Eye (tissue), 1 donor: ENCODE measurements at places on chromosomes 13 and 19.

GRCh38 chr13:113106711-113107351 lies 1.2 kb downstream of the F7 start:
- DNase-seq: no peak

DNA sequence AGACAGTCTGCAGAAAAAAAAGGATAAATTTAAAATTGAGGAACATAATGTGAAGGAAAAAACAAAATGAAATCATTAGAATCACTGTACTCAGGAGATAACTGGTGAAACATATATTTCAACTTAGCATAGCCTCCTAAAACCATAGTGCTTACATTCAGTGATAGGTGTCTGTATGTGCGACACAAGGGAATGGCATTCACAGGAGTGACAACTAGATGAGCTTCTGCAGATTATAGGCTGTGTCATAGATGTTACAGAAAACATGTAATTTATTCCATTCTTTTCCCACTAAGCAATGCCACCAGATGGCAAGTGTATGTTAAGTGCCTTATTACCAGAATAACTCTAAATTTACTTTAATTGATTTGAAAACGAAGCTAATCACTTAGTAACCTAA lies 960.0 kb upstream of the PCDH20 start:
- DNase-seq: no peak

DNA sequence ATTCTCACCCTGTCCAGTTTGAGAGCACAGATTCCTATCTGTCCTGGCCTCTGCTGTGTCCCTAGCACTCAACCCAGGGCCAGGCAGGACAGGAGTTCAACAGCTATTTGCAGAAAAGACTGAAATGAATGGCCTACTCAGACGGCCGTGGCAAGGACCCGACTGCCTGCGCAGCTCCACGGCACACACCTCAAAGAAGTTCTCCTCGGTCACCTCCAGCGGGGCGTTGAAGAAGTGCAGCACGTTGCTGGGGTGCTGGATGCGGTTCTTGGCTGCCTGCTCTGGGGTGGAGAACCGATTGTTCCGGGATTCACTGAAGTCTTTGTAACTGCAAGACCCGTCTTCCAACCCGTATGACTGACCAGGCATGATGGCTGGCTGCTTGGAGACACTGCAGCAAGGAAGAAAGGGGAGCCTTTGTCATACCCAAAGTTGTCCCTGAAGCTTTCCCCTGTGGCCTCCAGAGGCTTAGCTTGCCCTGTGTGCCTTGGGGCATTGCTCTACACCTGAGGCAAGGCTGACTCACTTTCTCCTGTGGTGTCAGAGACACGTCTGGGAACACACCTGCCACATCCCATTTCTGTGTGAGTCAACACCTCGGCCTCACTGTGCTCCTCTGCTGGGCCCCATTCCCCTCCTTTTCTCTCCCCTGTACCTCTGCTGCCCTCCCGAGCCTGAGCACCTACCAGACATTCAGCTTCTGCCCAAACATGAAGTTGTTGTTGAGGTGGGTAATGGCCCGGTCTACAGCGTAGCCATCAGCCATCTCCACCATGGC lies 6.8 kb upstream of the ECH1 start:
- DNase-seq: no peak

- no peak for DNase-seq
These were observed 111.0 kb downstream of the B3GLCT start for GRCh38 chr13:31310786-31311185.

GRCh38 chr13:95035311-95036109 lies 265.7 kb downstream of the ABCC4 start:
- DNase-seq: peak; percentile 45

DNA sequence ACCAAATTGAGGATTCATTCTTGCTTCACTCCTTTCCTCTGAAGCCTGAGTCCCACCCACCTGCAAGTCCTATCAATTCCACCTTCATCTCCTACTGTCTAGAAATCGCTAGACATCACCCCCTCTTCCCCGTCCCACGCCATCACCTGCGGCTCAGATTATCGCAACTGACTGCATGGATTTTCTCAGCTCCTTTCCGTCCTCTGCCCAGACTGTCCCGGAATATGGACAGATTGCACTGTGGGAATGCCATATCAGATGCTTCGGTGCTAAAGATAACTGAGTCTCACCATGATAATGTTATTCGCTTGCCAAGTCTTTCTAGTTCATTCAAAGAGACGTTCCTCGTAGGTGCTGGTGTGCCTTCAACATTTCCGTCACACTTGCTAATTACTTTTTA lies 66.4 kb upstream of the USP29 start:
- no peak for DNase-seq

- no peak for DNase-seq
These were observed 21.0 kb downstream of the UBAC2 start for GRCh38 chr13:99221567-99222239.

DNA sequence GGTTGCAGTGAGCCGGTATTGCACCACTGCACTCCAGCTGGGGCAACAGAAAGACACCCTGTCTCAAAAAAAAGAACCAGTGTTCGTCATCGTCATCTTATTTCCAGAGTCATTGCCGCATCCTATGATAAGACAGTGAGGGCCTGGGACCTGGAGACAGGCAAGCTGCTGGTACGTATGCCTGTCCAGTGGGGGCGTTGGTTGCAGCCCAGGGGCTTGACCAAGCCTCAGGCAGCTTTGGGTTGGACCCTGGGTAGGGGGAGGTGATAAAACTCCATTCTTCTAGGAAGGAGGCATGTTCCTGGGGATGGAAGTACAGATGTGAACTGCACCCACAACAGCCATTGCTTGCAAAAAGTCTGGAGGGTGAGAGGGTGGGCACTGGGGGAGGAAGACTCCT lies 15.6 kb downstream of the WDR88 start:
- no peak for DNase-seq

- peak; percentile 95 for DNase-seq
These were observed 2.9 kb downstream of the WDR83 start for GRCh38 chr19:12669270-12670158.

DNA sequence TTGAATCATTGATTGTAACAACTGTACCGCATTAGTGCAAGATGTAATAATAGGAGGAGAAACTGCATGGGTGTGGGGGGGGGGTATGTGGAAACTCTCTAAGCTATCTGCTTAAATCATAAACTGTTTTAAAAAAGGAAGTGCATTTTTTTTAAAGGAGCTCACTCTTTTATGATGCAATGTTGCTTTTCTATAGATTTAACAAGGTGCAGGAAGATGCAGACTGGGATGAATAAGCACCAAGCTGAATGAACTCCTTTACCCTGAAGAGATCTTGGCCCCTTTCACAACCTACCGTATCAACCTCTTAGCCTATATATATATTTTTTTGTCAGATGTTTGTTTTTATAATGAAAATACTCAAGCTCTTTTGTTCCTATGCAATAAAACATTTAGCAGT lies 95.9 kb downstream of the AKAP11 start:
- no peak for DNase-seq

DNA sequence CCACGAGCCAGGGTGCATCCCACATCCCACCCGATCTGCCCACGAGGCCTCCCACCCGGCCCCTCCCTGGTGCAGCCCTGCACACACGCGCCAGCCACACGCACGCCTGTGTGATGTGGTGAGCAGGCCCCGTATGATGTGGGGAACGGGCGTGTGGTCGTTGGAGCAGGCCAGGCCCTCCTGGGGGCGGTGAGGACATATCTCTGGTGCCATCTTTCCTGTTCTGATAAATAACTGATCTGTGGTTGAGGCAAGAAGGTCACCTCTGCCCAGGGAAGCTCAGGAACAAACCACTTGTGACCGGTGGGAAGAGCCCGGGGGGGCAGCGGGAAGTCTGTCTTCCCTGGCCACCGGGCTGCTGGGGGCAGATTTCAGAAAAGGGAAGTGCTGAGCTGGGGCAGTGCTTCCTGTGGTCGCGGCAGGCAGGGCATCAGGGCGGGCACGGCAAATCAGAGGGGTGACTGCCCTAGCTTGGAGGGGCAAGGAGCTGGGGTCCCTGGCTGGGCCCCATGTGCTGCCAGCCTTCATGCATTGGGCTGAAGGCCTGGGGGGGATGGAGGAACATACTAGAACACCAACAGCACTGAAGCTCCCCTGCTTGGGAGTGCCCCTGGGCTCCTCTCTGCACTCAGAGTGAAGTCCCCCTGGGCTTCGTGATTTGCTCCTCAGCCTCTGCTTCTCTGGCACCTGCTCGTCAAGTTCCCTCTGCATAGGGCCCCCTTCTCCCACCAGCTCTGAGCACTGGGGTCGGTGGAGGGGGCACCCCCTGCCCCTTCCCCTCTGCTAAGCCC lies 35.2 kb upstream of the SLC7A10 start:
- no peak for DNase-seq

DNA sequence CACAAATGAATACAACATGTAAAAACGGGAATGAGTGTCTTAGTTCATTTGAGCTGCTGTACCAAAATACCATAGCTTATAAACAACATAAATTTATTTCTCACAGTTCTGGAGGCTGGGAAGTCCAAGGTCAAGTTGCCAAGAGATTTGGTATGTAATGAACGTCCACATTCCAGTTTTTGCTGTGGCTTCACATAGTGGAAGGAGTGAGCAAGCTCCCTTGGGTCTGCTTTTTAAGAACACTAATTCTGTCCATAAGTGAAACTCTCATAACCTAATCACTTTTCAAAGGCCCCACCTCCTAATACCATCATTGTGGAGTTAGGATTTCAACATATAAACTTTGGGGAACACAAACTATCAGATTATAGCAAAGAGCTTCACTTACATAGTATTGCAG lies 1189.6 kb downstream of the PCDH9 start:
- no peak for DNase-seq

- DNase-seq: no peak
These were observed 81.4 kb upstream of the ZNF98 start for GRCh38 chr19:22503524-22503923.

GRCh38 chr19:29766100-29766499 lies 45.7 kb upstream of the CCNE1 start:
- no peak for DNase-seq

DNA sequence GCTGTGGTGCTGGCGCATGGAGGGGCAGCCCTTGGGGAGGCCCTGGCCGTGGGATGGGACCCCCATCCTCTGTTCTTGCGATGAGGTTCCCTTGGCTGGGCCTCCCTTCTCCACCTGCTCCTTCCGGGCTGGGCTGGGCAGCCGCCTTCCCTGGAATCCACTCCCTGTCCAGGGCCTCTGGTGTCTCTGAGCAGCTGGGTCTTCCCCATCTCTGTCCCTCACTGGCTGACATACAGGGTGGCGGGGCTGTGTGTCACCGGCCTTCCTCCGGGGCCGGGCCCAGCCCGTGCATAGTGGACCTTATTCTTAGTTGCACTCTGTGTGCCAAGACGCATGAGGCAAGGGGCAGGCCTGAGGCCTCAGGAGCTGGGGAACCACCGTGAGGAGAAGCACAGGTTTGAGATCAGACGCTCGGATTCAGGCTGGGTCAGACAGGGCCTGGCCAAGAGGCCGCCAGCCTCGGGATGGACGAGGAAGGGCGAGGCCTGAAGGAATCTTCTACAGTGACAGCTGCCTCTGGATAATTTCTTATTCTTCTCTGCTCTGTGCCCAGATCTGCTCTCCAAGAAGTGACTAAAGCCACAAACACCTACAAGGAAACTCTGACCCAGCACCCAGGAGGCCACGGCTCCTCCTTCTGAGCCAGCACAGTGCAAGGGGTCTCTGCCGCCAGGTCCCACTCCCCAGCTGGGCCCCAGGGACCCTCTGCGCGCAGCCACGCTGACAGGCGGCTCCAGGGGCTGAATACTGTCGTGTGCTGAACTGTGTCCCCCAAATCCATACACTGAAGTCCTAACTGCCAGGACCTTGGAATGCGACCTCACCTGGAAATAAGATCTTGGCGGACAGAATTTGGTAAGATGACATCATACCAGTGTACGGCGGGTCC lies 11.0 kb downstream of the SGTA start:
- DNase-seq: no peak

DNA sequence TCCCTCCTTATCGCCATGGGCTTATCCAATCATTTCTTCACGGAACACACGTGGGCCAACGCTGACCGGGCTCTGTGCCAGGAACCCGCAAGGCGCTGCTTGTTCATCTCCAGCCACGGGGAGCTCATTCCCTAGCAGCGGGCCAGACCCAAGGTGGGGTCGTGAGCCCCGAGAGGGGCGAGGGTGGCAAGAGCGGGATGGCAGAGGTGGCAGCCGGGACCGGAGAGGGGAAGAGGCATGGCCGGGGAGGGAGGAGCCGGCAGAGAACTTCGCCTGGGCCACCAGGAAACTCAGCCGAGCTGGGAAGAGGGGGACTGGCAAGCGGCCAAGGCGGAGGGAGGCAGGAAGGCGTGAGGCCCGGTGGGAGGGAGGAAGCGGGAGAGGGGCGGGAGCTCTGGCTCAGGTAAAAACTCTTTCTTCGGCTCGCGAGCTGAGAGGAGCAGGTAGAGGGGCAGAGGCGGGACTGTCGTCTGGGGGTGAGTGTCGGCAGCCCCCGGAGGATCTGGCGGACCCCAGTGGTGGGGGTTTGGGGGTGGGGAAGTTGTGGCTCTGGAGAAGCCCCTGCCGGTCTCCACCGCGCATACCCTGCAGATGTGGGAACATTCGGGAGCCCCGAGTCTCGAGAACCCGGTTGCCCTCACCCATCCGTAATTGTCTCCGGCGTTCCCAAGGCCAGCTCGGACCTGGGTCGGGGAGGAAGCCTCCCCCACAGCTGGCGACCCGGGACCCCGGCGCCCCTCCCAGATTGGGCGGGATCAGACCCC lies at the start of gene B3GNT3:
B3GNT3 (plus strand) TSS at position 408 of the 764 bp plus-strand sequence. CDS start 12,670 bp downstream, outside the sequence.
- DNase-seq: peak; percentile 19

GRCh38 chr19:50542943-50543342 lies 25.3 kb downstream of the LRRC4B start:
- DNase-seq: no peak

- no peak for DNase-seq
These were observed 40.7 kb upstream of the SIN3B start for GRCh38 chr19:16788479-16788878.

DNA sequence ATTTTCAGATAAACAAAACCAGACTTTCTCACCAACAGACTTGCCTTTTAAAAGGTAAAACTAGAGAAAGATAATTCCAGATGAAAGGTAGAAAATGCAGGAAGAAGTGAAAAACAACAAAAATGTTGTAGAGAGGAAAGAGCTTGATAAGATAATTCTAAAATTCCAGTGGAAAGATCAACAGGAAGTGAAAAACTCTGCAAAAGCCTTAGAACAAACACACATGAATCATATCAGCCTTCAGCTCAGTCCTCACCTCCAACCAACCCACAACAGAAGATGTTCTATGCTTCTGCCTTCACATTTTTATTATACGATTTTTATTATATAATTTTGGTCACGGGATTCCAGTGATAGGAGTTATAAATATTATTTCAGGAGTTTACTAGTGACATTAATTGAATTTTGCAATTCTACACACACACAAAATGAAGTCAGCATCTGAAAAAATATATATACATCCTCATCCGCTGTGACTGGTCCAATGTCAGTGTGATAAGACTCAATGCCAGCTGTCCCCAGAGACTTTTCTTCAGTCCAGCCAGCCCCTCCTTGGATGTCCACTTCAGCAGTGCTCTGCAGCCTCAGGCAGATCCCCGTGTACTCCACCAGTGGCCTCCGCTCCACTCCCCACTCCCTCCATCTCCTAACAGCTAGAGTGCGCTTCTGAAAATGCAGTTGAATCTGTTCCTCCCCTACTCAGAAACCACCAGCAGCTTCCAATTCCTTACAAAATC lies 57.9 kb downstream of the GADD45B start:
- no peak for DNase-seq

DNA sequence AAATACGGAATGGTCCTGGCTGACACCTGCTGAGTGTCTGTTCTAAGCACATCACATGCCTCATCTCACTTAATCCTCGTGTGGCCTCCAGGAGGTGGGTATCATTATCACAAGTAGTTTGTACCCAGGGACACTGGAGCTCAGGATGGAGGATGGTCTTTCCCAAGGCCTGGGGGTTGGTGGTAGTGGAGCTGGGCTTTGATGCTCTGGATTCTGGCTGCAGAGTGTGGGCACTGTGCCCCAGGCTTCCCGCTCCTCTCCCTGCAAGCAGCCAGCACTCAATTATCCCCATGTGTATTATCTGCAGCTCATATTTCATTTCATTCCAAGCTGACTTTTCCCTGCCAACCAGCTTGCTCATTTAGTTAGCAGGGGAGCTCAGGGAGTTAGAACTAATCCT lies 52.1 kb downstream of the SIAH3 start:
- DNase-seq: peak; percentile 41
